ENCODE measurements at places on chromosomes 1 and 21.
A peak's percentile ranks its signal among the peaks of the same experiment; 100 is the strongest.

DNA sequence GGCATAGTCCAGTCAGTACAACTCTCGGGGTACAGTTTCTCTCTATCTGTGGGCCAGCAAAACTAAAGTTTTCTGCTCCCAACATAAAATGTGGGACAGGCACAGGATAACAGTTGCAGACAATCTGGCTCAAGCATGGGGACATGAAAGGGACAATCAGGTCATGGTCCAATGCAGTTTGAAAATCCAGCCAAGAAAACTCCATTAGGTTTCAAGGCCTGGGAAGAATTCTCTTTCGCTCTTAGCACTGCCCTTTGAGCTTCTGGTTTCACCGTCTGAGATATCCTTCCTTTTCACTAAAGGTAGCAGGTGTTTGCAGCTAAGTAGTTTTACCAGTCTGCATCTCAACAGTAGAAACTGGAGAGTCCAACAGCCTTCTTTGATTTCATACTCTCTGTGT lies 21.1 kb upstream of the IL22RA1 start:
- DNase-seq = no peak

GRCh38 chr1:112063781-112064728 lies 74.6 kb upstream of the KCND3 start:
- no peak for DNase-seq

DNA sequence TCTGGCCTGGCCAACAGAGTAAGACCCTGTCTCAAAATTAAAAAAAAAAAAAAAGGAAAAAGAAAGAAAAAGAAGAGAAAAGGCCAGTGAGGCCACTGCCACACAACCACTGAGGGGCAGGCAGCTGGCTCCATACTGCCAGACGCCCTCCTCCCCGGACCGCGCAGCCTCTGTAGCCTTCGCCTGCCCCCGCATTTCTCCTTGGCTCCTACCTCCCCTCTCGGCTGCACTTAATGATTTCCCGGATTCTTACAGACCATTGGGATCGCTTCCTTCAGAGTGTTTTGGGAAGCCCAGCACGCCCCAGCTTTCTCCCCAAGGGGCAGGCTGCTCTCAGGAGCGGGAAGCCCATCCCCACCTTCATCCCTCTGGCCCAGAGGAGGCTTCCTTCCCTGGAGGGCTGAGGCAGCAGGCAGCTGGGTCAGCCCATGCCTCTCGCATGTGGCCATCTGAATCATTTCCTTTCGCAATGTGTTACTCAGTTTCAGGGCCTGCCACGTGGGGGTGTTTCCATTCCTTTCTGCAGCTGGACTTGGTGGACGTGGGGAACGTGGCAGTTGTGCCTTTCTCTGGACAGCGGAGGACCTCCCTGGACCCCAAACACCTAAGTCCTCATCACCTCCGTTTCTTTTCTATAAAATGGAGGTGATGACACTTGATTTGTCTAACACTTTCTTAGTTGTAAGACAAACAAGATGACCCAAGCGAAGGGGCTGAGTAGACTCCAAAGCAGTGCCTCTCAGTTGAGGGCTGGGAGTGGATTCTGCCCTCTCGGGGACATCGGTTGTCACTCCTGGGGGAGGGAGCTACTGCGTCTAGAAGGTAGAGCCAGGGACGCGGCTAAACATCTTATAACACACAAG lies 2.3 kb downstream of the SLC2A5 start:
- DNase-seq = no peak

DNA sequence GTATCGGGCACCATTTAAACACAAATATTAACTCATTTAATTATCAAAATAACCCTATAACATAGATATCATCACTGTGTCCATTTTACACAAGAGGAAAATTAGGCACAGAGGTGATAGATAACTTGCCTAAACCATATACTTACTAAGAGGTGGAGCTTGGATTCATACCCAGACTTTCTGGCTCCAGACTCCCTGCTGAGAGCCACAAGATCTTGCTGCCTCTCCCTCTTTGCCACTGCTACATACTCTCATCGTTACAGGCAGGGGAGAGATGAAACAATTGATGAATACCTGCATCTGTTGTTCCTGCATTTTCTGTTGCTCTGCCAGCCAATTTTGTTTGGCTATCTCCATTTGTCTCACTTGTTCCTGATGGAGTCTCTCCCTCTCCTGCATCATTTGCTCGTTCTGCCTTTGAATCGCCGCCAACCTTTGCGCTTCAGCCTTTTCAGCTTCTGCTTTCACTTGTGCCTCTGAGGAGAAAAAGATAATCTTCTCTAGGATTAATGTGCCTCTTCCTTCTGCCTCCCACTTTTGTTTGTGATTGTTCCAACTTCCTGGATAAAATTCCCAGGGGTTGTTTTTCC lies 10.6 kb downstream of the GBP5 start:
- no peak for DNase-seq

DNA sequence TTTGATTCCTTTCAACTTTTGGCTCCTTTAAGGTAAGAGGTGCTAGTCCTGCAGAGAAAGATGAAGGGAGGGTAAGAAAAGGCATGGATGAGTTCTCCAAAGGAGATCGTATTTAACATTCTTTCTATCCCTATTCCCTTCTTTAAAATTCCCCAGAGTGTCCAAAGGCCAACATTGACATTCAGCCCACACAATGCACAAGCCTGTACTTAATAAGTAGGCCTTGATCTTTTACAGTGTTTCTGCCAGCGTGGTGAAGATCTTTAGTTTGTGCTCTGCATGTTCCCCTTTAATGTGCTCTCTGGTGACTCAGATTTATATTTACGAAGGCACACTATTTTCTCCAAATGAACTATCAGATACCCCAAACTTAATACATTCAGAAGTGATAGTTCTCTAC lies 582.5 kb upstream of the RGS18 start:
- DNase-seq = no peak

DNA sequence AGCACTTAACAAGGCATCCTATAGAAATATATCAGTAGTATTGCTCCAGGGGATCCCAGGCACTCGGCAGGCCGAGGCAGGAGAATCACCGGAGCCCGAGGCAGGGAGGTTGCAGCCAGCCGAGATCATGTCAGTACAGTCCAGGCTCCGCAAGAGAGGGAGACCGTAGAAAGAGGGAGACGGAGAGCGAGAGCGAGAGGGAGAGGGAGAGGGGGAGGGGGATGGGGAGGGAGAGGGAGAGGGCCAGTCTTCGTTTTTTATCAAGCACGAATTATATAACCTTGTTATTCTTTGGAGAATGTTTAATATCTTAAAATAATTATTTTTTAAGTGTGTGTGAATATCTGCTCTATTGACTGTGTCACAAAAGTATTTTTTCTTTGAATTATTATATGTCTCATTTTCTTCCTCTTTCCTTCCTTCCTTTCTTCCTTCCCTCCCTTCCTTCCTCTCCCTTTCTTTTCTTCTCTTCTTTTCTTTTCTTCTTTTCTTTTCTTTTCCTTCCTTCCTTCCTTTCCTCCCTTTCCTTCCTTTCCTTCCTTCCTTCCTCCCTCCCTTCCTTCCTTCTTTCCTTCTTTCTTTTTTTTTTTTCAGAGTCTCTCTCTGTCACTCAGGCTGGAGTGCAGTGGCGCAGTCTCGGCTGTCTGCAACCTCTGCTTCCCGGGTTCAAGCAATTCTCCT lies 233.7 kb downstream of the SRGAP2C start:
- peak; percentile 45 for DNase-seq

- no peak for DNase-seq
Observed at GRCh38 chr1:202106340-202107254, 16.1 kb upstream of the GPR37L1 start.

DNA sequence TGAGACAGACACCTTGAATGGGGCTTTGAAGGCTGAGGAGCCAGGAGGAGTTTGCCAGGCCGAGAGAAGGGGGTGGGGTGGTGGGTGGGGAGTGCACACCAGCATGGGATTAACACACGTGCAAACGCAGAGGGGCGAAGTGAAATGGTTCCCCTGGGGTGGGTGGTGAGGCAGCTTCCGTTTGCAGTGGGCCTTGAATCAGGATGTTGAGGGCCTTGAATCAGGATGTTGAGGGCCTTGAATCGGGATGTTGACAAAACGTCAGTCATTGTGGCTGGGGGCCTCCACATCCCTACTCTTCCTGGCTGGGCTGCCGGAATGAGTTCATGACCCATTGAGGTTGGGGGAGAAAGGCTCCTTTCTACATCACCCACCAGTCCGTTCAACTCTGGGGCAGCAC lies 16.6 kb downstream of the LDLRAP1 start:
- no peak for DNase-seq

DNA sequence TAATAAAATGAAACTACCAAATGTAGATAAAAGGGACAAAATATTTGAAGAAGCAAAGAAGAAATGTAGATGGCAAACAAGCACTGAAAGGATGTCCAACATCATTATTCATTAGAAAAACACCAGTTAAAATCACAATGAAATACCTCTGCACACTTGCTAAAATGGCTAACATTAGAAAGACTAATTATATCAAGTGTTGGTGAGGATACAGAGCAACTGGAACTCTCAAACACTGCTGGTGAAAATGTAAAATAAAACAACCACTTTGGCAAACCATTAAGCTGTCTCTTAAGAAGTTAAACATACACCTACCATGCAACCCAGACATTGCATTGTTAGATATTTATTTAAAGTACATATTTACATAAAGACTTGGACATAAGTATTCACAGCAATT lies 138.6 kb upstream of the FGGY start:
- DNase-seq = no peak
